ENCODE measurements at places on chromosomes 7 and 10. TPM values are rescaled to one million over a fixed set of nuclear protein-coding genes. Genes with fewer than 3 reads are reported as not detected.
A peak's percentile ranks its signal among the peaks of the same experiment; 100 is the strongest.

- DNase-seq: no peak
Measured at GRCh38 chr10:71693377-71693776, 26.2 kb downstream of the C10orf105 start.

The CYP26C1 gene
- total RNA-seq: 0.14 TPM

DNA sequence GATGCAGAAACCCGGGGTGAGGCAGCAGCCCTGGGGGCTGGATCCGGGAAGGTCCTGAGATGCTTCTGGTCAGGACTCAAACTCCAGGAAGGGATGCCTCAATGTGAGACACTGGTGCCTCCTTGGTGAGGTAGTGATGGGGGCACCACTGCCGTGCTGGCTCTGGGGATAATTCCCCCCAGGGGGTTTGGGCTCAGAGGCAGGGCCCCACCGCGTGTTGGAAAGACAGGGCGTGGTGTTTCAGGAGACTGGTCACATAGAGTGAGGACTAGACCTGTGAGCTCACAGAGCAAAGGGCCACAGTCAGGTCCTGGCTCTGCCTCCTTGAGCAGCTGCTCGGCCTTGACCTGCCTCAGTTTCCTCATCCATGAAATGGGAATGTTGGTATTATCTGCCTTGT is 361.9 kb downstream of the GLRX3 start:
- DNase-seq: no peak

The AASS gene
- total RNA-seq: 1.5 TPM

- no peak for DNase-seq
Measured at GRCh38 chr10:42983591-42983990, 93.3 kb upstream of the RET start.

GRCh38 chr7:36570528-36571189 is 153.6 kb downstream of the AOAH start:
- no peak for DNase-seq

- no peak for DNase-seq
Measured at GRCh38 chr10:126407831-126408230, 19.6 kb upstream of the ADAM12 start.

- no peak for DNase-seq
Measured at GRCh38 chr10:26839966-26840627, 20.7 kb downstream of the ABI1 start.

The CPN1 gene
- not detected for total RNA-seq

GRCh38 chr7:73606801-73607691 is 17.3 kb downstream of the MLXIPL start:
- DNase-seq: peak; percentile 79

The NKX6-2 gene
- not detected for total RNA-seq

The TAS2R40 gene
- total RNA-seq: not detected

DNA sequence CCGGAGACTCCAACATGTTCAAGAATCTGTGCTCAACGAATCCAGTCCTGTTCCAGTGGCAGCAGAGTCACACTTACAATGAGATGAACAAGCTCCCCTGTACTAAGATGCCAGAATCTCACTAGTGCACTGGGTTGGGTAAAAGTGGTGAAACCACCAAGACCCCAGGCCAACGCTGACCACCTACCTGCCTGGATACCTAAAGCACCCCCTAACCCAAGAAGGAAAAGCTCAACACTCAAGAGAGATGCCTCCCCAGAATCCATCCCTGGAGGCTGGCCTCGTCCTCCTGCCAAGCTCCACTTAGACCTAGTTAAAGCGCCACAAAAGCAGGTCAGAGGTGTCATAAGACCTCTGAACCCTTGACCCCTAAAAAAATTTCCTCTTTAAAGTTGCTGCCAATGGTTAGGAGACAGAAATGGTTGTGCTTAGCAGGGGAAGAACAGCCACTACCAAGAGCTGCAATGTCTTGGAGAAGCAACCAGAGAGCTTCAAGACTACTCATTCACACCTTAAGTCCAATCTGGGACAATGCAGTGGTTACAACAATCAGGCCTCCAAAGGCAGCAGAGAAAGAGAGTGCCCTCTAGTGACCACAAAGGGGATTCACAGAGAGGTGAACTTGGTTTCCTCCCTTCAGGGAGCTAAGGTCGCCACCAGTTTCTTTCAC is 94.6 kb upstream of the MACROH2A2 start:
- DNase-seq: peak; percentile 36

GRCh38 chr7:135784013-135784412 is 35.4 kb upstream of the FAM180A start:
- DNase-seq: no peak

- DNase-seq: no peak
Measured at GRCh38 chr10:100364735-100365391, 17.8 kb downstream of the SCD start.

The LRRN3 gene
- 3.8 TPM for total RNA-seq

- DNase-seq: no peak
Measured at GRCh38 chr7:54827734-54828133, 68.7 kb upstream of the SEC61G start.

The HECW1 gene
- not detected for total RNA-seq

- DNase-seq: peak; percentile 14
Measured at GRCh38 chr7:90119178-90119971, 34.9 kb upstream of the STEAP1 start.

The SPDYE2B gene
- not detected for total RNA-seq

DNA sequence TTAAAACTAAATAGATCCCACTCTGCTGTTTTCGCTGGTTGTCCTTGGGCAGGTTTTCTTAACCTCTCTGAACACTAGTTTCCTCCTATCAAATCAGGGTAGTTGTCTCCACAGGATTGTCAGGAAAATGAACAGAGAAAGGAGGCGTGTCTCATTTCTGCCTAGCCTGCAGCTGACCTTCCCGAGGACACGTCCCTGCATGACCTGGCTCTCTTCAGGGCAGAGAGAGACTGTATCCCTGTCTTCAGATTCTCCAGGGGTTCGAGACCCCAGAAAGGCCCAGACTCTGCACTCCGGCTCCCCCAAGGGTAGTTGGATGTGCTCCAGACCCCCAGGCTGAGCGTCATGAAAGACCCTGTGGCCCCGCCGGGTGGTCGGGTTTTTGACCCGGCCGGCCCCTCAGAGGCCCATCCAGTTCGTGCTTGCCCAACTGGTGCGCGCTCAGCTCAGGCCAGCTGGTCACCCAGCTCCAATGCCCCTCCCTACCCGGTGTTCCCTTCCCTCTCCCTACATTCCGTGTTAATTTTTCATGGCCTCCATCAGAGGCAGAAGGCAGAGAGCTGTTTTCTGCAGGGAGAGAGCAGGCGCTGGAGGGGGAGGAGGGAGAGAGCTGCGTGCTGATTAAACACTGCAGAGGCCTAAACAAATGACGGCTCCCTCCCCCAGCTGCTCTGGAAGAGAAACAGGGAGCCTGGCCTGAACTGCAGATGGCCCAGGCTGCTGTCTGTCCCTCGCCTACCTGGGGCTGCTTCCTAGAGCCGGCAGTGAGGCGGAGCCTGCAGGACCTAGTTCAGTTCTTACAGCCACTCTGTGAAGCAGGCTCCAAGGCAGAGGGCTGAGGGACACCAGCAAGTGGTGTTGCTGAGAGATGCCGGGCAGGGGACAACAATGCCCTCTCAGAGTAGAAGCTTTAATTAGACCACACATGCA is 86.2 kb upstream of the PPIF start:
- DNase-seq: no peak

- peak; percentile 13 for DNase-seq
Measured at GRCh38 chr7:727104-727805, at the start of gene PRKAR1B. Gene PRKAR1B (minus strand): TSS chr7:727281. CDS start chr7:711505, 15,776 bp downstream.

The ANKRD1 gene
- total RNA-seq: not detected

GRCh38 chr7:140512317-140513000 is 33.2 kb upstream of the MKRN1 start:
- no peak for DNase-seq

DNA sequence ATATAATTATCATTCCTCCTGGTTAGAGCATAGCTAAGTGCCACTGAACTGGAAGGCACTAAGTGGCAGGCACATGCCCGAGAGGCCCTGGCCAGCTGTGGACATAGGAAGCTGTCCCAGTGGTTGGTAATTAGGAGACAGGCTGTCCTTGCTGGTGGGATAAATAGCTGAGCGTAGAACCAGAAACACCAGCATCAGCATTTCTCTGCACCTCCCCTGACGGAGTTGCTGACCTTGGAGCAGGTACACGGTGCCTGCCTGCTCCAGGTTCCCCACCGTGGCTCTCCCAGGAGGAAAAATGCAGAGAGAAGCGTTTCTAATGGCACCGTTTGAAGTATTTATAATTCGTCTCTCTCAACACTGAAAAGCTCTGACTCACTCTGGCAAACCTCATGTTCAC is 5.6 kb upstream of the ABLIM1 start:
- no peak for DNase-seq

The ARHGEF5 gene
- 7.9 TPM for total RNA-seq

The TAS2R41 gene
- total RNA-seq: 0.73 TPM

- no peak for DNase-seq
Measured at GRCh38 chr7:50856806-50857205, 74.1 kb upstream of the GRB10 start.

DNA sequence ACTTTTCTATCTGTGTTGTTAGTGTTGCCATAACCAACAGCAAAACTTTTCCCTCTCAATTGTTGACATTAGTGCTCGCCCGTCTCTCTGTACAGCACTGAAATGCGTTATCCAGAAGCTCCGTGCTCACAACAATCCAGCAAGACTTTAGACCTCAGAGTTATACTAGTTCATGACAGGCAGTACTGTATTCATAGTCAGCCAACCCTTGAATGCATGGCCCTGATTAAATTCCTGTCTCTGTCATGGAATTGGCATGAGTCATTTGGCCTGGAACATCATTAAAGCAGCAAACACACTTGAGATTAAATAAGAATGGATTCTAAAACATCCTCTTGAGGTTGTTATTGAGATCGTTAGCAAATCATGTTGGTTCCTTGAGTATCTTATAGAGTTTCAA is 405.5 kb upstream of the C7orf33 start:
- no peak for DNase-seq

DNA sequence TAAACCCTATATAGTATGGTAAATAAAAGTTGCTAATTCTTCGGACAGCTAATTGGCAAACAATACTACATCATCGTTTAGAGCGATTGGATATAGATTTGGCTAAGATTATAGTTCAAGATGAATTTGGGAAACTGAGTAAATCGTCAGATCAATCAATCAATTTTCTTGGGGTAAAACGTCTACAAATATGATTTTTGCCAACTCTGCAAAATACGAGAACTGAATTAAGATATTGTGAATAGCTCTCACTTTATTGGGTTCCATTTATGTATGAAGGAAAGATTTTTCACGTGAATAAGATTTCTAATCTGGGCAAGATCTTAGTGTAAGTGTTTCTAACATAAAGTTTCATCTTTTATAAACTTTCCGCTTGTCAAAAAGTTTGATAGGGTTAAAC is 132.9 kb upstream of the AGR3 start:
- DNase-seq: no peak

DNA sequence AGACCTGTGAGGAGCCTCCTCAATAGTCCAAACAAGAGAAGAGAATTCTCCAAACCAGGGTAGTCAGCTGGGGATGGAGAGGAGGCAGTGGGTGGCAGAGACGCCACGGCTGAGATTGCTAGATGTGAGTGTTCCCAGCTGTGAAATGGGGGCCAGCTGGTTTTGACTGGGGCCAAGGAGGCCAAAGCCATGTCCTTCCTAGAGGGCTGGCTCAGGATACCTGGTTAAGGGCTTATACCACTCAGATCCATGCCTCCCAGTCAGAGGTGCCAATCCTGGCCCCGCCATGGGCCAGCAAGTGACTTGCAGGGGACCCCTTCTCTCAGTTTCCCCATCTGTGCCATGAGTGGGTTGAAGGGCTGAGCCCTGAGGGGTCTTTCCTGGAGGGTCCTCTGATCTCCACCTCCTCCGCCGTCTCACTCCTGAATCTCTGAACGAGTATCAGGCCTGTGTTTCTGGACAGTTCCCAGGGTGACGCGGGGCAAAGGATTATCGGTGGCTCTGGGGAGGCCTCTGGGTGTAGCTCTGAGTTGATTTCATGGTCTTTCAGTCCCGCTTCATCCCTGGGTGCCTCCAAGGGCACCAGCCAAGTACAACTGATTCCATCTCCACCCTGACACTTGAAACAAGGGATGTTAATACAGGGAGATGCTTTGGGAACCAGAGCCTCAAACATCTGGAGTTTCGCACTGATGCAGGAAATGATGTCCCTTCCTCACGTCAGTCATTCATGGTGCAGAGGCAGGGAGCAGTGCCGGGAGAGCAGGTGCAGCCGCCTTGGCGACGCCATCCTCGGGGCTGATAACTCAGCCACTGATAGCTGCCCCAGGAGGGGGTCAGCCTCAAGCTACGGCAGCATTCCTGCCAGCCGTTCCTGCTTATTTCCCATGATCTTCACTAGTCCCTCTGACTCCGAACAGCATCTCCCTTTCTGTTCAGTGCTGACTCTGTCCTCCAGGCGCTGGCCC is 126.7 kb downstream of the RGS10 start:
- DNase-seq: no peak

Measured in CD4-positive, alpha-beta T cell (primary cell).